ENCODE measurements at places on chromosomes 4 and X. TPM values are rescaled to one million over a fixed set of nuclear protein-coding genes. Genes with fewer than 3 reads are reported as not detected.
A peak's percentile ranks its signal among the peaks of the same experiment; 100 is the strongest.

DNA sequence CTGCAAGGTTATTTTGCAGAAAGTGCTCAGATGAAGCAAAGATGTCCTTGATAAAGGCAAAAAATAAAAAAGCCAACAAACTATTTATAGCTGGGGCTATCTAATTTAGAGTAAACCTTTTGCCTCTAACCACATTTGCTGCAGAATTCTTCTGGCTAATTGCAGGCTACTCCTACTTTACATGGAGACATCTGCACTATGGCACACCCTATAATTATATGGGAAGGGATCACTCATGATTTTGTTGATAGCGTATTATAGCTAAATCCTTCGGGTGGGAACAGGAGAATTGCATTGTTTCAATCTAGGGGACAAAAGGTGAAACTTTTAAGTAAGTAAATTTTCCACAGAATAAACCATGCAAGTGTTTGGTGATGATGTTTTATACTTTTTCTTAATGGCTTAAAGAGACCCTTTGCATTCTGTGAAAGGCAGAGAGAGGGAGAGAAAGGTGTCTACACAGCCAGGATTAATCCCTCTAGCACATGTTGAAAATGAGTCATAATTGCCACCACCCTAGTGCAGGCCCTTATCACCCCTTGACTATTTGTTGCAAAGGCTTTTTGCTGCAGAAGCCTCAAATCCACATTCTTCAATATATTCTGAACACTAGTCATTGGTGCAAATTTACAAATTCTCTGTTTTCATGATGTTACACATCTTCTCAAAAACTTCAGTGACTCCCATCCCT lies 221.3 kb upstream of the BMP3 start:
- no peak for DNase-seq
- no peak overlapping the region for H3K27ac ChIP-seq
- H3K4me1 ChIP-seq: no peaks in the 10 kb centered on the region
- no peaks in the 10 kb centered on the region for H3K36me3 ChIP-seq

GRCh38 chr4:140603286-140603685 lies 34.5 kb upstream of the UCP1 start:
- no peaks in the 10 kb centered on the region for H3K36me3 ChIP-seq
- no peaks in the 10 kb centered on the region for H3K4me1 ChIP-seq
- no peak overlapping the region for H3K27ac ChIP-seq
- H3K4me3 ChIP-seq: no peak overlapping the region
- H3K27me3 ChIP-seq: no peaks in the 10 kb centered on the region

DNA sequence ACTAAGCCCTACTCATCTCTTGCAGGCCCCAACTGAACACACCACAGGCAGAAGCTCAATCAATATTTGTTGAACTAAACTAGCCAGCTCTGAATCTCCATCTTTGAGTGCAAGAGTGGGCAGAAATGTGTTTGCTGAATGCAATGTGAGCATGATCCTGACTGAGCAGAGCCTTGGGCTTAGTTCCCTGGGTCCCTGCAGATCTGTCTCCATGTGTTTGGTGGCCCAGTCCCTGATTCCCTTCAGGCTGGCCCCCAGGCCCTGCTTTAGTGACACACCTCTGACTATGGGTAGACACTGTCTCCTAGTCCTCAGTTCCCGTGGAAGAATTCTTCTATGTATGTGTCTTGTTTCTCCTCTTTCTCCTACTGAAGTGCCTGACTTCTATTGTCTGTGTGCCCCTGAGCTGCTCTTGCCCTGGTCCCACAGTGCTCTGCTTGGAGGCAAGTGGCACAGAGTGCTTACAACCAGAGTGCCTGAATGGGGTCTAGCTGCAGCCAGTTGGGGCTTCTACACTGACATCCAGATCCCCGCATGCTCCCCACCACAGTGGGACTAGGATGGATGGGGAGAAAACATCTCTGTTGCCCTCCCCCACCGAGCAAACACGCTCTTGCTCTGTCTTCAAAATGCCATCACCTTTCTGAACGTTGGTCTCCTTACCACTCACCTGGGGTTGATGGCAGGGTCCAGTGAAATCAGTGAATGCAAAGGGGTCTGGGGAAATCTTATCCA lies 9.3 kb downstream of the PJA1 start:
- no peak overlapping the region for H3K27ac ChIP-seq
- no peak overlapping the region for H3K4me3 ChIP-seq
- H3K27me3 ChIP-seq: no peaks in the 10 kb centered on the region

CPLX1 gene
- total RNA-seq: 4.4 TPM

PABPC4L gene
- 2.8 TPM for total RNA-seq

GRCh38 chr4:154985673-154986072 lies 204.6 kb downstream of the RBM46 start:
- H3K27ac ChIP-seq: no peak overlapping the region
- no peak overlapping the region for H3K4me3 ChIP-seq
- no peaks in the 10 kb centered on the region for H3K4me1 ChIP-seq
- H3K36me3 ChIP-seq: no peaks in the 10 kb centered on the region
- no peaks in the 10 kb centered on the region for H3K27me3 ChIP-seq

GRCh38 chr4:19348746-19349145 lies 903.0 kb upstream of the SLIT2 start:
- no peak overlapping the region for H3K4me3 ChIP-seq
- no peak overlapping the region for H3K27ac ChIP-seq
- no peak for DNase-seq
- no peaks in the 10 kb centered on the region for H3K4me1 ChIP-seq
- no peaks in the 10 kb centered on the region for H3K36me3 ChIP-seq

DNA sequence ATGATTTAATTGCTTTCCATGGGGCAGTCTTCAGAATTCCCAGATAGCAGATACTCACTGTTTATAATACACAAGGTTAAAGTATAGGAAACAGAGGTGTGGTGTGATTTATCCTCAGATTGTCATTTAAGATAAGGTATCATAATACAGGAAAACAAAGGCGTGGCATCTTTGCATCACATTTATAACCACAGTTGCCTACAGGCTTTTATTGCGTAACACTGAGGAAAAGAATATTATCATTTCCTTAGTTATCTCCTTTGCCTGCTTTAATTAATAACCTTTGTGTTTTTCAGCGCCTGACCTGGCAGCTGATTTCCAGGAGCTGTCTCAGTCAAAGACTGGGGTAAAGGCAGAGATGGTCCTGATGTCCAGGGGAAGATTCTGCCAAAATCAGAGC lies 68.8 kb downstream of the SSX7 start:
- no peaks in the 10 kb centered on the region for H3K36me3 ChIP-seq
- no peak overlapping the region for H3K4me3 ChIP-seq
- no peaks in the 10 kb centered on the region for H3K4me1 ChIP-seq
- H3K27ac ChIP-seq: no peak overlapping the region
- H3K27me3 ChIP-seq: no peaks in the 10 kb centered on the region

- no peaks in the 10 kb centered on the region for H3K36me3 ChIP-seq
- no peaks in the 10 kb centered on the region for H3K27me3 ChIP-seq
- no peak overlapping the region for H3K4me3 ChIP-seq
- no peak overlapping the region for H3K27ac ChIP-seq
- H3K4me1 ChIP-seq: no peaks in the 10 kb centered on the region
These were observed 32.2 kb upstream of the STX18 start for GRCh38 chr4:4574052-4574451.

DNA sequence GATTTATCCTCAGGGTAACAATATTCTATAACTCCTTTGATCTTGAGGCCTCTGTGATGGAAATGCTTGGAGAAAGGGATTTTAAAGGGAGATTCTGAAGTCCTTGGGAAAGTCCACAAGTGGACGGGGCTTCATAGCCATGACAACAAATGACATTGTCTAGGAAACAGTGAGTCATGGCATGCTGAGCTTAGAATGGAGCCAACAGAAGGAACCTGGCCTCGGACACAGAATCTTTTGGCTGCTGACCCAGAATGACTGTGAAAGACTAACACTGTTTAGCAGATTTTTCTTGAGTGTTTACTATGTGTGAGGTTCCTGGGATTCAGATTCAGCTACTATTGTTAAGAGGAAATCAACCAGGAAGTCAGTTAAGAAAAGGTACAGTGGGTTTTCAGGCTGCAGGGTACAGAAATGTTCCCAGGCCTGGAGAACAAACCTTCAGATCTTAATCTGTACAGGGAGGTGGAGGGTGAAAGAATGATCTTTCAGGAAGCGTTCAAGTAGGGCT lies 18.1 kb upstream of the CXCL2 start:
- no peaks in the 10 kb centered on the region for H3K4me1 ChIP-seq
- peak; percentile 75 for DNase-seq
- H3K36me3 ChIP-seq: no peaks in the 10 kb centered on the region
- peak overlapping the region; percentile 45 for H3K27ac ChIP-seq

PCYT1B gene
- 0.27 TPM for total RNA-seq

DNA sequence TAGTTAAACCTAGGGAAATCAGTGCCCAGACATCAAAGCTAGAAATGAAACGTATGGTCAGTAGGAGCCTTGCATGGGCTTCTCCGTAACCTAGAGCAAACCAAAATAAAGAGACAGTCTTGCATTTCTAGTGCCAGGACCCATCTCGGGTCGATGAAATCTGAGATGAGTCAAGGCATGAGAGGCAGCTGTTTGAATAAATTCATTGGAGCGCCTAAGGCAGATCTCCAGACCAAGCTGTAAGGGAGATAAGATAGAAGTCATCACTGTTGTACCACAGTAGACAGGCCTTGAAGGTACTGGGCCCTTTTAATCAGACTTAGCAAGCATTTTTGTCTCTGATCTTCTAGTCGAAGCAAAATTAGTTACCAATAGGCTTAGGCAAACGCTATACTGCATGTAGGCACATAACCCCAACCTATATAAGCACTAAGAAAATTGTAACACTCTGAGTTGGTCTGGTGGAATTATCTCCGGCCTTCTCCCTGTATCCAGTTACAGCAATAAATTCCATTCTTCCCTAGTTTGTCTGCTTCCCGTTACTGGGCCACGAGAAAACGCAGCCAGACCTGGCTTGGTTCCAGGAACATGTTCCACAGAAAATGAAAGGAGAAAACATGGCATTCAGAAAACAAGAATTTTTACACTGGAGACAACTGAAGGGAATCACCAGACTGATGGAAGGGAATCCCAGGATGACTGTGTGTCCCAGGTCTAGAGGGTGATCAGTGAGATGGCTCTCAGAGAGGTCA lies 21.1 kb upstream of the PAPSS1 start:
- peak; percentile 49 for DNase-seq
- H3K27me3 ChIP-seq: no peaks in the 10 kb centered on the region
- no peaks in the 10 kb centered on the region for H3K4me1 ChIP-seq
- H3K36me3 ChIP-seq: no peaks in the 10 kb centered on the region

INTS6L gene
- 25.7 TPM for total RNA-seq

MORC4 gene
- total RNA-seq: 36.1 TPM

DNA sequence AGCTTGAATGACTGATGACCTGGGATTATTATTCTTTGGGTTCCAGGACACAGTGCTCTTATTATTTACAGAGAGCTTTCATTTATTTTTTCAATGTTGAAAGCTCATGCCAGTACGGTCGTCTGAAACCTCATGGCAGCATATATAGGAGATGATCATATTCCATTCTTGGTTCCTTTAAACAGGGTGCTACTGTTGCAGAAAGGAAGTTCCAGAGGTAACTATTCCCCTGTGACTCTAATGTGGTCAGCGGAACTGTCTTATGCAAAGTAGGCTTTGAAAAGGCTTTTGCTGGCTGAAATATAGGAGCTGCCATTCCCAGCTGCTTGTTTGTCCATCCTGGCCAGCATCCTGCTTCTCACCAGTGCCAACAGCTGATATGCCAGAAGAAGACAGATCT lies 208.3 kb upstream of the LEF1 start:
- H3K4me3 ChIP-seq: no peak overlapping the region
- no peaks in the 10 kb centered on the region for H3K27me3 ChIP-seq
- no peaks in the 10 kb centered on the region for H3K4me1 ChIP-seq
- DNase-seq: no peak
- no peaks in the 10 kb centered on the region for H3K36me3 ChIP-seq
- no peak overlapping the region for H3K27ac ChIP-seq

GRCh38 chrX:48531358-48531959 lies 8.1 kb upstream of the TBC1D25 start:
- no peaks in the 10 kb centered on the region for H3K4me1 ChIP-seq
- DNase-seq: no peak
- H3K4me3 ChIP-seq: no peak overlapping the region
- no peaks in the 10 kb centered on the region for H3K27me3 ChIP-seq
- H3K27ac ChIP-seq: no peak overlapping the region

DNA sequence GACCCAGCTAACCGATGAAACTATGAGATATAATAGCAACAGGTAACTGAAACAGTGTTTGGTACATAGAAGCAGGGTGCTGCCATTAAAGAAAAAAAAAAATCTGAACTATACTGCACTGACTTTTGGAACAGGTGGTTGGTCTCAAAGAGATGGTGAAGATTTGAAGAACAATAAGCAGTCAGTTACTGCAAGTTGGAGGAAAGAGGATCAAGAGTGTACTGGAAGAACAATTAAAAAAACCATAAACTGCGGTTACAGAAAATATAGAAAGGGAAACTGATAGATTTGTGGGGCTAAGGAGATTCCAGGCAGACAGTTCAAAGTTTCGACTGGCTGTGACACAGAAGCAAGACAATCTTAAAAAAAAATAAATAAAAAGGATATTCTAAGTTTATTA lies 181.9 kb upstream of the TRAM1L1 start:
- H3K36me3 ChIP-seq: no peaks in the 10 kb centered on the region
- no peak overlapping the region for H3K4me3 ChIP-seq
- no peaks in the 10 kb centered on the region for H3K4me1 ChIP-seq

DNA sequence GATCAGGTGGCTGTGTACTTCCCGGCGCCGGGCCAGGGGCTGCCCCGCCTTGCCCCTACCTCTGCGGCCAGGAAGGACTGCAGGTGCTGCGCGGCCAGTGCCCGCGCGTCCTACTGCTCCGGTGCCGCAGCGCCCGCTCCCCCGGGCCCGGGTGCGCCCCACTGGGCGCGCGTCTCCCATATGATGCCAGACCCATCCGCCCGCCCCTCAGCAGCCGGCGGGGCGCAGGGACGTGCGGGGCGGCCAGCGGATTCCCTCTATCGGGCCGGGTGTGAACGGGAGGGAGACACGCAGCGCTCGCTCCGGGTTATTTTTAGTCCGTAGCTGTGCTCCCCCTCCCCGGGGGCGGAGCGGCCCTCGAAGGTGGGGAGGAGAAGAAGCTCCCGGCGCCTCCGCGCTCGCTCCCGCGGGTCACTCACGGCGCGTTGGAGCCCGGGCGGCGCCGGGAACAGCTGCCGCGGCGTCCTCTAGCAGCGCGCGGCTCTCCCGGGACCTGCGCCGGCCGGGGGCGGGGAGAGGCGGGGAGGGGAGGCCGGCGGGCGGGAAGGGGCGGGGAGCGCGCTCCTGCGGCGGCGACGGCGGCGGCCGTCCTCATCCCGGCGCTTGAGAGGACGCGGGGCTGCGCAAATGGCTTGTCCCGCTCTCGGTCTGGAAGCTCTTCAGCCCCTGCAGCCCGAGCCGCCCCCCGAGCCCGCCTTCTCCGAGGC lies 103.6 kb downstream of the UCHL1 start:
- H3K36me3 ChIP-seq: no peaks in the 10 kb centered on the region
- H3K27me3 ChIP-seq: no peaks in the 10 kb centered on the region
- peak overlapping the region; percentile 84 for H3K27ac ChIP-seq
- peaks cover 4% of the 10 kb centered on the region for H3K4me1 ChIP-seq
- DNase-seq: peak; percentile 65
- peak overlapping the region; percentile 70 for H3K4me3 ChIP-seq

GRCh38 chr4:122007016-122007415 lies 55.2 kb upstream of the TRPC3 start:
- DNase-seq: no peak
- no peaks in the 10 kb centered on the region for H3K27me3 ChIP-seq
- H3K4me1 ChIP-seq: no peaks in the 10 kb centered on the region
- H3K27ac ChIP-seq: no peak overlapping the region
- no peak overlapping the region for H3K4me3 ChIP-seq

All from prostate gland (tissue), 2 donors.